T-helper 2 cell treated with Interferon-gamma antibody and Interleukin-4, amounts not matched to agents 5 μg/mL and 100 μg/mL, for 36 hours (primary cell): ENCODE measurements at places on chromosomes 3 and 15.

- peak; percentile 71 for DNase-seq
Observed at GRCh38 chr15:31265871-31266711, 60.5 kb upstream of the KLF13 start.

GRCh38 chr15:42825599-42825998 lies 88.7 kb upstream of the CDAN1 start:
- DNase-seq: no peak

DNA sequence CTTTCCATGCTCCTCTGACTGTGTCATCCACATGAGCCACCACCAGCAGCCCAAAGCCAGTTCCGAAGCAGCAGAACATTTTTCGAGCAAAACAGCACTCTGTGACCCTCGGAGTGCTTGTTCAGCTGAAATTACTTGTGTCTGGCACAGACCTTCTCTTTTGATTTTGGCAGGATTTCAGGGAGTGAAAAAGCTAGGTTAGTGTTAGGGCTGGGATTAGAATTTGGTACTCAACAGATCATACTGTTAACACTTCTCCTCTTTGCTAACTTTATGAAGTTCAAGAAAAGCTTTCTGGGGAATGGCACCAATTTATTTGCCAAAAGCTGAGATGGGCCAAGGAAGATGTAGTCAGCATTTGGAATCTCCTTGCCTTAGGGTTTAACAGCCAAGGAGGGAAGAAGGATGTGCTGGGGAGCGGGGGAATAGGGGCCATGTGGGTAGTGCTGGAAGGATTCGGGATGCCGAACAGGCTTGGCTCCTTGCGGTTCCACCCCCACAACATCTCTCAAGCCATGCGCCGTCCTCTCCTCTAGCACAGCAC lies 55.1 kb upstream of the TRA2B start:
- no peak for DNase-seq

DNA sequence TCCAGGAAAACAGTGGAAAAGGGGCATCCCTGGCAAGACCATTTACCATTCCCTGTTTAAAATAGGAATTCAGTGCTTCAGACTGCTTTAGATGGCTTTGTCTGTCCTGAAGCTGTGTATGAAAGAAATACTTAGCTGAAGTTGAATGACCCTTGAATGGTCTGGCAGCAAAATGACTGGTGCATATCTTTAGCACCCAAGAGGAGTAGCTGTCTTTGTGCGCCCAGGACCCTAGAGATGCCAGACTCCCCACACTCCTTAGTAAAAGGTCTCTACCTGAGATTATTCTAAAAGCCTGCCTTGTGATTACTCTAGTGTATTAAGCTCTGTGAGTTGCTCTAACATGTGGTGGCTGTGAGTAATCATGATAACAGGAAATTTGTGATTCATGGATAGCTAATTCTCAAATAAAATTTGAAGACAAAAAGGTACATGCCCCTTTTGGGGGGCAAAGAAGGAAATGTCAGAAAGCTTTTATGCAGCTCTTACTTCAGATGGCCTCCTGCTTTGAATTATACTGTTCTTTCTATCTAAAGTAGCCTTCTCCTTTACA lies 3.2 kb downstream of the MAPKBP1 start:
- DNase-seq: no peak

- DNase-seq: no peak
Observed at GRCh38 chr3:76873532-76874242, 166.2 kb upstream of the ROBO2 start.

GRCh38 chr15:70243686-70244540 lies 146.2 kb upstream of the TLE3 start:
- no peak for DNase-seq

DNA sequence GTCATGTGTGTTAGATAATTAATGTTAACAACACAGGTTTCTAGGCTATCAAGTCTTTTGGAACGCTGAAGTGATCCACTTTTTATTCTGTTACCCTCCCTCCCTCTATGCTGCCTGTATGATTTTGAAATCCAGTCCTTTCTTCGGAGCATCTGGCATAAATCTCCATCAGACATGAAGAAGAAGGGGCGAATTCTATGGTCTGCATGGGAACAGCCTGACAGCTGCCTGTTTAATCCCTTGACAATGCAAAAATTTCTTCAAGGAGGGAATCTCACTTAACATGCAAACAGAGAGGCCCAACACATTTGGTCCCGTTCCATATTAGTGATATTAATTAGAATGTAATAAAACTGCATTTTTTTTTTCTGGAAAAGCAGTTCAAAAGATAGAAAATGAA lies 145.2 kb downstream of the VGLL3 start:
- DNase-seq: no peak

GRCh38 chr15:73748730-73749129 lies 4.4 kb downstream of the INSYN1 start:
- DNase-seq: no peak
